Foreskin melanocyte (primary cell): ENCODE measurements at places on chromosomes 6 and 20.

- DNase-seq, result no peak
These were observed 291.1 kb downstream of the ADGRG6 start for GRCh38 chr6:142592876-142593275.

DNA sequence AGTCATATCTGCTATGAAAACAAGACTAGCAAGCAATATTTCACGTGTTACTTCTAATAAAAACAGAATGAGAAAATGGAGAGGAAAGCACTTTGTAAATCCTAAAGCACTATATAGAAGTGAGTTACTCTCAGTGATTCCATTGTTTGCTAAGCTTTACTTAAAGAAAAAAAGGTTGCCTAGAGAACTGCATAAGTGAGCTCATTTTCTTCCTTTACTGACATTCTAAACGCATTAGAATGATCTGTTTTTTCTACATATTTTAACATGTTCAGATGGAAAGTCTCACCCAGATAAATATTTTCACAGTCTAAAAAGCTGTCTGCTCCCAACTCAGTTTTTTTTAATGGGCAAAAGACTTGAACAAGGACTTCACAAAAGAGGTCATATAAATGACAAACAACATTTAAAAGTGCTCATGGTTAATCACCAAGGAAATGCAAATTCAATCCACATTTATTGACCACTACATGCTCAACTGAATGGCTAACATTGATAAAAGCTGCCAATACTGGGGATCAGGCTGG, 52.9 kb upstream of the AKAP12 start:
- no peak for DNase-seq

DNA sequence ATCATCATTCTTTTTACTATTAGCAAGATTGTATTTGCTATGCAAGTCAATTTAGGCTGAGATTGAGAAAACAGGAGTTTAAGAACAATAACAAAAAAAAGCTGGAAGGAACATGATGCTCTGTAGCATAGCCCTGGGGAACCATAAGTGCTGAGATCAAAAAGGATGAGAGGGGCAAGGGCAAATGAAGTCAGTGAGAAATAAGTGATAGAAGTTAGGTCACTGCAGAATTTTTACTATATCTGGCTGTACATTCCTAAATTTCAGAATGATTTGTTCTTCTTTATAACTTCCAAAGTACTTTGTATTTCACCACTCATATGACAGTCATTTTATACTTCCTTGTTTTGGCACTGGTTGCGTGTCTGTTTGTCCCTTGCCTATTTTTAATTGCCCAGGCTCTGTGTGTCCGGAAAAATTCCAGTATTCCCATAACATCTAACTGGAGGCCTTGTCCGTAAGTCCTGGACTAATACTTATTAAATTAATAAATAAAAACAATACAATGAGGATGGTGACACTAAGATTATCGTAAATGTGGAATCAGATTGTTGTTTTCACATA, 444.7 kb downstream of the TENT5A start:
- no peak for DNase-seq

DNA sequence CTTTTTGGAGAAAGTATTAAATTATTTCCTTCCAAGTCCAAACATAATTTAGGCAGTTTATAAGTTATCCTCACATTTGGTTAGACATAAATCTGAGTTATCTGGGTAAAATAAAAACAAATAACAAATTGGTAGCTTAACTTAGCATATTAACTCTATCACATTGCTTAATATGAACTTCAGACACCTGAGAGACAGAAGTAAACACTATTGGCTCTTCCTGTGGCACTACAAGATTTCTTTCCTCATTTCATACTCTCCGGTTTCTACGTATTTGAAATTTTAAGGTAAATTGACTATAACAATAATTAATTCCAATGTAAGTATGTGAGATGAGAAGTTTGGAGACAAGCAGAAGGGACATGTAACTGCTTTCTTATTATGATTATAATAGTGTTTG, 106.8 kb downstream of the TRMT11 start:
- no peak for DNase-seq

- no peak for DNase-seq
These were observed 113.5 kb upstream of the HDAC2 start for GRCh38 chr6:114084327-114084890.

GRCh38 chr6:7152462-7152861, 44.7 kb downstream of the RREB1 start:
- no peak for DNase-seq

DNA sequence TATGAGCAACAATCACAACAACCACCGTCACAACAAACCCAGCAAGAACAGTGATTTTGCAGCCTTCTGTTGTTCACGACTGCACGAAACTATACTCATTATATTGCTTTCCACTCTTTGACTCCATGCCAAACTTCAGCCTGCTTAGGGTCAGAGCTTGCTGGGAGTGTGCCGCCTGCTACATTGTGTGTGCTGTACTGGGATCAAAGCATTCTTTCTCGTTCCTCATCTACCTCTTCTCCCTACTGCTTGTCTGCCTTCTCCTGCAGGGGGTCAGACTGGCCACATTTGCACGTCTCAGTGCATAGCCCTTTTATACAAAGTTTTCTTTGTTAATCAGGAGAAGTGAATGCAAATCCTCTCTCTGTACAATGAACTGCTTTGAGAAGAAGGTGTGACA, 401.6 kb upstream of the CITED2 start:
- DNase-seq, result no peak

- DNase-seq, result no peak
These were observed 24.4 kb downstream of the GCM1 start for GRCh38 chr6:53124131-53124800.

GRCh38 chr6:113433335-113433991, 423.7 kb upstream of the MARCKS start:
- no peak for DNase-seq

DNA sequence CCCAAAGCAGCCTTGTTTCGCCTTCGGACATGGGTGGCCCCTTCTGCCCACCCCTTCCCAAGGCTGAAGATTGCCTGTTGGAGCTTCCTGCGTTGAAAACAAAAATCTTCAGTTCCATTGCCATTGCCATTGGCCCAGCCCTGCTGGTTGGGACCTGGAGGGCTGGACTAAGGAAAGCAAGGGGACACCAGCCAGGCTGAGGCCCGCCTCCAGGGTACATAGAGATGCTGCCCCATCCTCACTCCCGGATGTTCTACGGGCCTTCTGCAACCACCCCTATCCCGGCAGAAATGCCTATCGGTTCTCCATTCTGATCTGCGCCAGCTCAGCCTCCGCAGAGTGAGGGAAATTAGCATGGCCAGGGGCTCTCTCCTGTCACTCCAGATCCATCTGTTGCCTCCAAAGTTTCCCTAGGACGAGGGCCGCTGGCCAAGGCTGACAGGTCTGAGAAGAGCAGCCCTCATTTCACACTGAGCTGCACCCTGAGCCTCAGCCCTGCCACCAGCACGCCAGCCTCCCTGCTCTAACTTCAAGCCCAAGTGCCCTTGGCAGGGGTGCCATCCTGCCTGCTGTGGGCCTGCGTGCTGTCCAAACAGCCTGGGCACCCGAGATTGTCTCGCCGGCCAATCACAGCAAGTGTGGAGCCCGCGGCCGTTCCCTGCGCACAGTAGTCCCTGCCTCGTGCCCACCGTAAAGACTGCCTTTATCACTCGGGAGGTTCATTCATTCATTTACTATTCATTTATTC, 13.4 kb upstream of the STX16 start:
- no peak for DNase-seq

DNA sequence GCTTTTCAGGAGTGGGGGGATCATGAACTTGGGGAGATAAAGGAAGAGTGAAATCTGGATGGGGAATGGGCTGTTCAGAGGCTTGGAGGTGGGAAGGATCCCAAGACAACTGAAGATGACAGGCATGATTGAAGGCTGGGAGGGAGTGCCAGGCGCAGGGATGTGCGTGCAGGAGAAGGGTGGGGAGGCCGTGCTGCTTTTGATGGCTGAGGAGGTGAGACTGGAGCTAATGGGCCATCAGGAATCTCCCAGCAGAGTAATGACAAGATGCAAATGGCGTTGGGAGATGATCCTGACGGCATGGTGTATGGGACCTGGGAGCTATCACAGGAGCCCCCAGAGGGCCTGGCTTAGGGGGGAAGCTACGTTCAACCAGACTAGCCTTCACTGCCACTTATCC, 1.6 kb downstream of the CPNE5 start:
- no peak for DNase-seq

DNA sequence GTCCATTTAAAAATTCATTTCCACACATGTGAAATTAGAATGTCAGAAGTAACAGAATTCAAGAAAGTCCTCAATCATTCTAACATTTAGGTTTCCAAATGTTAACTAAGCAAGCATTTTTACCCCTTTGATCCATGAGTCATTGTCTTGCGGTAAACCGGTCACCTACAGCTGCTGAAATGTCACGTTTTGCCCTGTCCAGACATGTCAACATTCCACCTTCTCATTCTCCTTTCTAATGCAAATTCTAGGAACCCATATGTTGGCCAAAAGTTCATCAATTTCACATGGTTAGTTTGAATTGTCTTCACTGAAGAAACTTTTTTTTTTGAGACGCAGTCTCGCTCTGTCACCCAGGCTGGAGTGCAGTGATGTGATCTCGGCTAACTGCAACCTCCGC, 117.2 kb downstream of the IPCEF1 start:
- no peak for DNase-seq

- no peak for DNase-seq
These were observed 41.1 kb upstream of the SLCO4A1 start for GRCh38 chr20:62601172-62601571.

DNA sequence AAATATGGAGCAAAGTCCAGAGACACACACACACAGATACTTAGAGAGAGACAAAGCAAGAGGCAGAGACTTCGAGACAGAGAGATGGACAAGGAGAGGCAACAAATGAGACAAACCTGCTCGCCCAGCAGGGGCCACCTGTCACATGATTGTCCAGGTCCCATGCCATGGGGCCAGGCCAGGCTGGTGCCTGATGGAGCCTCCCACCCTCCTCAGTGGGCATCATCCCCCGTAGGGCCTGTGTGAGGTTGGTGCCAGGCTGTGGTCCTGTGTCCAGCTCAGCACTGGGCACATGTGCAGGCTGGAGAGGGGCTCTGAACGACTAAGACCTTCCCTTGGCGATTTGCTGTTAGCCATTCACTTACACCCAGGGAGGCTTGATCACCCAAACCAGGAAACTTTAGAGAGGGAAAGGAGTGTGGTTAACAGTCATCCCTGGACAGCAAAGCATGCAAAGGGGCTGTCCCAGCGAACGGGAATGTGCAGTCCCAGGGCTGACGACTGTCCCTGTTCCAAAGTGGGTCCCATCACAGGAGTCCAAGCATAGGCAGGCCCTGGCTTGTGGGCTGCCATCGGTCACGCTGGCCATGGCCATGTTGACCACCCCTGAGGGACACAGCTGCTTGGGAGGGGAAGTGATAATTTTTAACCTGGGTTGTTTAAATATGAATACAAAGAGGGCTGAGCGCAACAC, 38.4 kb upstream of the PHACTR3 start:
- no peak for DNase-seq

- peak; percentile 20 for DNase-seq
These were observed 129.4 kb upstream of the CENPW start for GRCh38 chr6:126210398-126211075.

DNA sequence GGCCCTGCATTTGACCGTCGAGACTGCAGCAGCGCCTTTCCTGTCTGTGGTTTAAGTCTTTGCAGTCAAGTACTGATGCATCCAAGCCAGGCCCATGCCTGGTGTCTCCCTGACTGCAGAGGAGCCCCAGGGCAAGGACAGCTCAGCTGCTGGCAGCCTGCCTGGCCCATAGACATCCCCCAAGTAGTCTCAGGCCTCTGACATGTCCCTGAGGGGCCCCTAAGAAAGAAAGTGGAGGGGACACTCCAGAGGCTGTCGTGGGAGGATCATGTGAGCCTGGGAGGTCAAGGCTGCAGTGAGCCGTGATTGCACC, 18.0 kb downstream of the HRH3 start:
- DNase-seq, result peak; percentile 57

DNA sequence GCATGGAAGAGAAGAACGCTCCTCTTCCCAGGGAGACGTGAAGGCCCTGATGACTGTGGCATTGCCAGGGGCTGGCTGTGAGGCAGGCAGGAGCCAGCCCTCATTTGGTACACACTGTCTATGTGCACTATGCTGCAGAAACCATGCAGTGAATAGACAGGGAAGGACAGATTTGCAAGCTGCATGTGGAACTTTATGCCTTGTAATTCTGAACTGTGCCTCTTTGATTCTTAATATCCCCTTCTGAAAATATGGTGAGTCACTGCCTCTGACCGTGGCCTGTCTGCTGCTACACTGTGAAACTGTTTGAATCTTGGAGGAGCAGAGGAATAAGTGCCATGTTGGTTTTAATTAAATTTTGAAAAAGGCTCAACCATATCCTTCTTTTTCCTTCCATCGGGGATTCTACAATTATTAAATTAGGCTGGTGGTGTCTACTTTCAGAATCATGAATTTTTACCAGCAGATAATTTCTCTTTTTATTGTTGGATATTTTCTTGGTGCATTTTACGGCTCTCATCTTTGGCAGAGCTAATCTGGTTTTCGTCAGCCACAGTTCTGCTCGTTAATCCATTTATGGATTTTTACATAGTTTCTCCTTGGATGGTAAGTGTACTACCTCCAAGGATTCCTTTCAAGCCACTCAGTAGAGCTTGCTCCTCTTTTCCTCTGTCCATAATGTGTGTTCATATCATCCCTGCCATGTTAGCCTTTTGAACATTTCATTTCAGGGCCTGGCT, 301.0 kb upstream of the SLC35B3 start:
- peak; percentile 51 for DNase-seq

DNA sequence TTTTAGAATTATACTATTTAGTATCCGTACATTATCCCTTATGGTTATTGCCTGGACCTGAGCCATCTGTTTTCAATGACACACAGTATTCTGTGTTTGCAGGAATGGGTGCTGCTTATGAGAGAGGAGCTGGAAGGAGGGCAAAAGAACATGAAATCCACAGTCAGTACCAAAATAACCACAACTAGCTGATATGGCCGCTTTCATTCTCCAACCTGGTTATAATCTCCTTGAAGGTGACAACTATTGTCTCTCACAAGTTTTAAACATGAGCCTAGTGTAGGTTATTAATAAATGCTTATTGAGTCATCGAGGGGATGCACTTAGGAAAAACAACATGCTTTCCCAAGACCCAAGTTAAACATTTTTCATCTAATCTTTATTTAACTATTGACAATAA, 356.6 kb downstream of the BMP2 start:
- DNase-seq, result no peak

DNA sequence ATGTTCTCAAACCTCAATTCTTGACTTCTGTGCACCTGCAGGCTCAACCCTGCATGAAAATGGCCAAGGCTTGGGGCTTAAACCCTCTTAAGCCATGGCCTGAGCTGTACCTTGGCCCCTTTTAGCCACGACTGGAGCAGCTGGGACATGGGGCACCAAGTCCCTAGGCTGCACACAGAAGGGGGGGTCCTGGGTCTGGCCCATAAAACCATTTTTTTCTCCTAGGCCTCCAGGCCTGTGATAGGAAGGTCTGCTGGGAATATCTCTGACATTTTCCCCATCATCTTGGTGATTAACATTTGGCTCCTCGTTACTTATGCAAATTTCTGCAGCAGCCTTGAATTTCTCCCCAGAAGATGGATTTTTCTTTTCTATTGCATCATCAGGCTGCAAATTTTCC, 119.4 kb upstream of the VGLL2 start:
- no peak for DNase-seq

DNA sequence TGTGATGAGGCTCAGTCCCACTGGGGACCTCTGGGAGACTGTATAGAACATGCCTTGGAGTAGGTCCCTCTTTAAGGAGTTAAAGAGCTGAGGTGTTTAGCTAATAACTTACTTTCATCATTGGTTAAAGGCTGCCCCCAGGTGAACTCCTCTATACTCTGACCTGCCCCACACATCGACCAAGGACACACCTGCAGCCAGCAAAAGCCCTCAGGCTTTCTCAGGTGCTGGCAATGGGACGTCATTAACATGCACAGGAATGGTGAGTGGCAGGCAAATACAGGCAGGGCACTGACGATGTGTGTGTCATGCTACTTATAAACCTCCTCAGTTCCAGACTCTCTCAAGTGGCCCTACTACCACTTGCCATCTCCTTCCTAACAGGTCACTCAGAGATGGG, 366.4 kb downstream of the KIF16B start:
- no peak for DNase-seq
